ENCODE measurements at places on chromosomes 6 and 20.

DNA sequence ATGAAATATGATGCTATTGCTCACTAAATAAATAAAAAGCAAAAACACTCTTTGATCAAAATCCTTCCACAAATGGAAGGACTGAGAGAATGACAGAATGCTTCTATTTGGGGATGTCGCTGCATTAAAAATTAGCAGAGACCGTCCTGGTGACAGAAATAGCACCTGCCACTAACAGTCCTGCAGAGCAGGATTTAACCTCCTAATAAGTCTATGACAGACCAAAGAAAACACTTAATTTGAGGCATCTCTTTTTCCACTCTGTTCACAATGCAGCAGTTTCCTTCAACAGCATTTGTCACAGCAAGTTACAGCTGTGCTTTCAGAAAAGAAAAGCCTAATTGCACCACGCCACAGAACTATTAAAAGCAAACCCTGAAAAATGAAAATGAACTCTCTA is 140.6 kb upstream of the BEND6 start:
- DNase-seq: no peak

GRCh38 chr6:7761051-7761450 is 35.2 kb downstream of the BMP6 start:
- DNase-seq: no peak

- DNase-seq: no peak
Measured at GRCh38 chr6:117619178-117619577, 16.9 kb upstream of the GOPC start.

DNA sequence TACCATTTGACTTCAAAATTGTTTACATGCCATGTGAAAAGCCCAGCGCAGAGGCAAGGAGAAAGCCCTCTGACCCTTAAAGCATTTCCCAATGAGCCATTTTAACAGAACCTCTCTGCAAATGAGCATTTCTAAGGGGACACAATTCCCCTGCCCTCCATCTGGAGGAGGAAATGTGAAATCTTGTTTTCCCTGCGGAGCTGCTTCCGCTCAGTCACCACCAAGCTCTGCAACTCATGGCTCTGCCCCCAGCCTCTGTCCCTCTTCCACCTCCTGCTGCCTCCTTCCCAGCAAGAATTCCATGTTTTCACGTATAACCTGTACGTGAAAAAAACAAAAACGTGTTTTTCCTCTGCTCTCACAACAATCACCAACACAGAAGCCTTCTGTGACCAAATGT is 12.3 kb downstream of the RIN2 start:
- no peak for DNase-seq

GRCh38 chr6:84119277-84119676 is 85.7 kb downstream of the MRAP2 start:
- DNase-seq: no peak

- DNase-seq: no peak
Measured at GRCh38 chr20:5197270-5197827, 70.5 kb downstream of the CDS2 start.

DNA sequence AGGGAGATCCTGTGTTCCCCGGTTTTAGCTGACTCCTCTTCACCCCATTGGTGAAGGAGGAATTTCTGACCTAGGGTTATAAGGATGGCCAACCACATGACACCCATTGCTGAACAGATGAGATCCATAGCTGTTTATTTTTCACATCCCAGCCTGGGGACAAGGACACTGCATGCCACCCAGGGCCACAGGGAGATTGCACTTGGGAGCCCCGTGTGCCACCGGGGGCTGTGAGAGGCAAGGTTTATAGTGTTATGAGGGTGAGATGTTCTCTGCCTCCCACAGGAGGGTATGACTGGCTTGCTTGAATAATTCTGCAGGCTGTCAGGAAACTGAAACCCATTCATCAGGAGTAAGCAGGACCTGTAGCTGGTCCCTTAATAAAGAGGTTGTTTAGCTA is 14.7 kb upstream of the SLPI start:
- DNase-seq: peak; percentile 24

GRCh38 chr6:105319331-105319730 is 83.6 kb downstream of the PREP start:
- DNase-seq: no peak

- no peak for DNase-seq
Measured at GRCh38 chr6:52392944-52393343, 27.2 kb upstream of the EFHC1 start.

DNA sequence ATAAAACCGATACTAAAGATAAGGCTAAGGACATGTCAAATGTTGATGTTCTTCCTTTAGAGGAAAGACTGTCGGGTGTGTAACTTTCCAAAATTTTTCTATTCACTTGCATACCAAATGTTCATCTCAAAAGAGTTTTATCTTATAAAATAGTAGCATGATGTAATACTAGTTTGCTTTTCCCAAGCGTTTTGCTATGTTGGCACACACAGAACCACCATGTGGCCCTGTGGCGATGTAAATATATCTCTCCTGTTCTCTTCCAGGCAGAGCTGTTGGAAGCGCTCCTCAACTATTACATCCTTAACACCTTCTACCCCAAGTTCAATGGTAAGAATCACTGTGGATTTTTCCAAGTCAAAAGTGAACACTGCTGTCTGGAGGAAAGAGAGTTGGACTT is 26.5 kb downstream of the LBP start:
- DNase-seq: no peak

GRCh38 chr20:25399037-25399430 is 8.4 kb upstream of the ABHD12 start:
- DNase-seq: no peak

DNA sequence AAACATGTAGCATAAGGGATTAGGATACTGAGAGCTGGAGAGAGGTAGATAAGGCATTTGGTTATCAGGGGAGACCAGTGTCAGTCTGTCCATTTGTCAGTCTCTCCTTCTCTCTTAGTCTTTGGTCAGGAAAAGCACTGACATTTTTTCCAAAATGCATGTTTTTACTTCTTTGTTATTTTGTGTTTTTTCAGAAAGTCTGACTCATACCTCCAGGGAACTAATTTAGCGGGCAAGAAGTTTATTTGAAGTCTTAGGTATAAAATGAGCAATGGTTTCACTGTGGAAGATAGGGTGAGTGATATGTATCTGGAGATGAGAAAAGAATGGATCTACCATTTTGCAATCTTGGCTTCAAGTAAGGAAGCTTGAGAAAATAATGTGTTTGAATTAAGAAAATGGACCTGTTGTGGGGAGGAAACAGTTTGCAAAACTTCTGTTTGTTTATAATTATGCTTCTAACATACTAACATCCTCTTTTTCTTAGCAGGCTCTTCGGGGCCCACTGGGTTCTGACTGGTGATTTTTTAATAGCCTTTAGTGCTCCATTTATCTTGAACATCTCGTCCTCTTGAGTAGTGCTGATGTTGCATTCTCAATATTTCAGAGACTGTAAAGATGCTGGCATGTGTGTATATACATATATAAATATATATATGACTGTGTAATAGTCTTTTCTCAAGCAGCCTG is 66.9 kb upstream of the FABP7 start:
- DNase-seq: no peak

DNA sequence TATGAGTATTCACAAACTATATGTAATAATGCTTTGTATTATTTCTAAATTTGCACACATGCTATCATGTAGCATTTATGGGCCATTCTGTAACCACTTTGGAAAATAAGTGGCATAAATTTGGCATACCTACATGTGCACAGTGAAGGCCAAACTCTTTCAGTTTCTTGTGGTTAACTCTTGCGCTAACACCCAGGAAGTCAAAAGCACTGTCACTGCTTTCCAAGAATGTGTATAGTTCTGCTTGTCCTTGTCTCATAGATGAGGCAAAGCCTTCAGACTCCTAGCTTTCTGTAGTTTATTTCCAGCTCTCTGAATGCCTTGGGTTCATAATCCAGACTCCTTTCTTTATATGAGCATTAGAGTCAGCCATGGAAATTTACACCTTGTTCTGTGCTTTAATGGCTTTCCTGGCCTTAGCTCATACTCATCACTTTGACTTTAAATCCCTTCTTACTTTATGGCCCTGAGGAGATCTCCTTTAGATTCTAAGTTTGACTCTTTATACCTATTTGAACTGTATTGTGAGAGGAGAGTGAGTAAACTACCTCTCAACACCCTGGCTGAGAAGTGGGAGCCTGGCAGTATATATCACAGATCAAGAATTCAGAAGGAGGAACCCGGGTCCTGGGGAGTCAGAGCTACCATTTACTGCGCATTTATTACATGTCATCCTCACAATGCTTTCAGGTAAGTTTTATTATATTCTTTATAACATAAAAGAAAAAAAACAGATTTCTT is 949 bp upstream of the SLC17A3 start:
- DNase-seq: no peak

GRCh38 chr6:33166363-33166762 is 25.9 kb downstream of the COL11A2 start:
- DNase-seq: no peak

- DNase-seq: no peak
Measured at GRCh38 chr6:14634072-14634471, 516.5 kb downstream of the CD83 start.

DNA sequence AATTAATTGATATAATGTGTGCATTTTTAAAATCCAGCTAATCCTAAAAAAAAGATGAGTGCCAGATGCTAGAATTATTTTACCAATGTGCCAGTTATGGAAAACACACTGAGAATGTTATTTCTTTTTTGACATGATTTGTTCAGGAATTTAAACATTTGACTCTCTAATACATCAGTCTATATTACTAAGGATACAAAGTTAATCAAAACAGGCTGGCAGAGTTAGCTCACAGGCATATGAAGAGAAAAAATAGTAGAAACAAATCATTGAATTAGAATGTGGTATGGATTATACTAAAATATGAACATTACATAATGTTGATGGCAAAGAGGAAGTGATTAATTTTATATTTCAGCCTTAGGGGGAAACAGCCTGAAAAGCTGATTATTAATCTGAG is 368.3 kb upstream of the GJE1 start:
- no peak for DNase-seq

GRCh38 chr20:49982072-49982345 is 771 bp upstream of the SNAI1 start:
- no peak for DNase-seq

- no peak for DNase-seq
Measured at GRCh38 chr6:149492798-149493343, 8.1 kb upstream of the ZC3H12D start.

DNA sequence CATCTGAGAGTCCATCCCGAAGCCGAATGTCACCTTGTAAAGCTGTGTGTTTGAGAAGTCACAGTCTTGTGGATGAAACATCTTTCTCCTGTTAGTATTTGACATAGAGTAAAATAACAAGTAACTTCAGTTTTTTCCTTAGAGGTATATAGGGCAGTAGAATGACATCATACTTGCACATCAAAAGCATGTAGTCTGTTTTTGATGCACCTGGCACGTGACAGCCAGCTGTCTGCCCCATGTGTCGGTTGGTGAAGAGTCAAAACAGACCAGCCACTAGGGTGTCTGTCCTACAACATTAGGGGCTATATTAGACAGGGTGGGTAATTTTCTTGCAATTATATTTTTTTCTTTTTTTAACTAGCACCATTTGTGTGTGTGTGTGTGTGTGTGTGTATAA is 70.2 kb downstream of the SNX9 start:
- DNase-seq: no peak

DNA sequence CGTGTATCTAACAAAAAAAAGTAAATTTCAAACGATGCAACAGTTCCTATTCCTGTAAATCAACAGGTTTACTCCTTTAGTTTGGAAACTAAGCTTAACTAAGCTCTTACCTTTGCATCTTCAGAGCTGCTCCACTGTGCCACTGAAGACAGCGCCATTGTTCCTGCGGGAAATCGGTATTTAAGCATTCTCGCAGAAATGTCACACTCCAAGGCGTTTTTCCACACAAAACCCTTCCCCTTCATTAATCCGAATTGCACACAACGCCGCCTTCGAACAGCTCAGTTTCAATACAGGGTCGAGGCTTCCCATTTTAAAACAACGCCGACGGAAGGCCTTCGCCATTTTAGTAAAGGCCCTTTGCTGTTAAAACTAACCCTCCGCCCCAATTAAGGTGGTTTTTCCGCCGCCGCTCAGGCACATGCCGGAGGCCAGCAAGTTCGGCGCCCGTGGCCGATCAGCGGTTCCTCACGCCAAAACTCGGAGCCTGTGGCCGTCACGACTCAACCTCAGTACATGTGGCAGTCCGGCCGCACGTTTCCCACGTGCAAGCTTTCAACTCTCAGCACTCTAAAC is 35.4 kb upstream of the SYNCRIP start:
- no peak for DNase-seq

GRCh38 chr6:15285682-15286294 is 39.9 kb downstream of the JARID2 start:
- no peak for DNase-seq

DNA sequence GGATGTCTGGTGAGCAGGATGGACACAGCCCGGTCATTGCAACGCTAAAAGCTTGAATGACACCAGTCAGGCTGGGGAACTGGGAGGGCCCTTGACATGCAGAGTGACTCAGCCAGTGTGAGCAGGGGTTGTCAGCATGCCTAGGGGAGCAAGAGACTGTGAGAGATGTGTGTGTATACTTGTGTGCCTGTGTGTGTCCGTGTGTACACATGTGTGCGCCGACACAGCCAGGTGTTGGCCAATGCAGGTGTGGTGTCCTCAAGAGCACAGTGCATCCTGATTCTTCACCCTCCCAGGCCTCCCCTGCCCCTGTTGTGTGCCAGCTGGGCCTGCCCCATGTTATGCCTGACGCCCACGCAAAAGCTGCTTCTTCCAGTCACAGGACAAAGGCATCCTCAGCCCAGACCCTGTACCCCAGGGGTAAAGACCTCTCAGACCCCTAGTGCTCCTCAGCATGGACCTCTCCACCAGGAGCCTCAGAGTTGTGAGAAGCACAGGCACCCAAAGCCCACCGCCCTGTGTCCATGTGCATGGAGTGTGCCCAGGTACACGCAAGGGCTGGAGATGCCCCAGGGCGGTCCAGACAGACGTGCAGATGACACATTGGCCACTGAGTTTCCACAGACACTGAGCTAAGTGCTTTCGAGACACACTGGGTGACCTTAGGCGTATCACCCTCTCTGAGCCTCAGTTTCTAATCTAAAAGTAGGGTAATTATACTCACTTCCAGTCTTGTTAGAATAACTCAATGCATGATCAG is 16.6 kb downstream of the NRSN2 start:
- DNase-seq: no peak

- DNase-seq: no peak
Measured at GRCh38 chr6:47360388-47360787, 50.7 kb upstream of the TNFRSF21 start.

- no peak for DNase-seq
Measured at GRCh38 chr6:22083119-22083518, 213.7 kb downstream of the PRL start.

Data from ecto neural progenitor cell (in vitro differentiated cells).